ENCODE measurements at places on chromosomes 11 and 22. TPM values are rescaled to one million over a fixed set of nuclear protein-coding genes. Genes with fewer than 3 reads are reported as not detected.

The SCGB1C1 gene
- not detected for total RNA-seq

The RPS6KA4 gene
- total RNA-seq, result 10.6 TPM

The C2CD3 gene
- total RNA-seq, result 9.6 TPM

The NUMA1 gene
- 58.5 TPM for total RNA-seq

The SOX6 gene
- 3.3 TPM for total RNA-seq

The STARD10 gene
- 326 TPM for total RNA-seq

The UBE2L6 gene
- total RNA-seq, result 40.1 TPM

The TMPRSS13 gene
- total RNA-seq, result 0.09 TPM

The TSSK2 gene
- not detected for total RNA-seq

The TIMM8B gene
- 36.6 TPM for total RNA-seq

The GAB4 gene
- total RNA-seq, result not detected

The USP35 gene
- 5.3 TPM for total RNA-seq

The MYOD1 gene
- total RNA-seq, result not detected

The FOLR2 gene
- 9.4 TPM for total RNA-seq

The MMP10 gene
- total RNA-seq, result not detected

The TMEM151A gene
- not detected for total RNA-seq

The MRGPRD gene
- not detected for total RNA-seq
